ENCODE measurements at places on chromosomes 7 and 10.

DNA sequence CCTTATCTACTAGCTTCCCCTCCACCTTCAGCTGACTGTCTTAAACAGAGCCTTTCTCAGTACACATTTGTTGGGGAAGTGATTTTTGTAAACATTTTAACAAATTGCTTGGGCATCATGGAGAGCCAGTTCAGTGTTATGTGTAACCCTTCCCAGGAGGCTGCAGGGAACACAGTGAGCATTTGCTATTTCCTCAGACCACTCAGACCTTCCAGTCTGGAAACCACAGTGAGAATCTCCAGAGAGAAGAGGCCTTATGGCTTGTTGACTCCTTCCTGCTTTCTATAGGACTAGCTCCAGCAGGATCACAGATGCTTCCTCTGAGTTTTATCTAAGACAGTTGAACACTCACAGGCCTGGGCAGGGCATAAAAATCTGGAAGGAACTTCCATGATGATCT, 409.8 kb upstream of the NPVF start:
- no peak for DNase-seq

GRCh38 chr7:138878856-138879255, 80.9 kb upstream of the ATP6V0A4 start:
- DNase-seq, result no peak

DNA sequence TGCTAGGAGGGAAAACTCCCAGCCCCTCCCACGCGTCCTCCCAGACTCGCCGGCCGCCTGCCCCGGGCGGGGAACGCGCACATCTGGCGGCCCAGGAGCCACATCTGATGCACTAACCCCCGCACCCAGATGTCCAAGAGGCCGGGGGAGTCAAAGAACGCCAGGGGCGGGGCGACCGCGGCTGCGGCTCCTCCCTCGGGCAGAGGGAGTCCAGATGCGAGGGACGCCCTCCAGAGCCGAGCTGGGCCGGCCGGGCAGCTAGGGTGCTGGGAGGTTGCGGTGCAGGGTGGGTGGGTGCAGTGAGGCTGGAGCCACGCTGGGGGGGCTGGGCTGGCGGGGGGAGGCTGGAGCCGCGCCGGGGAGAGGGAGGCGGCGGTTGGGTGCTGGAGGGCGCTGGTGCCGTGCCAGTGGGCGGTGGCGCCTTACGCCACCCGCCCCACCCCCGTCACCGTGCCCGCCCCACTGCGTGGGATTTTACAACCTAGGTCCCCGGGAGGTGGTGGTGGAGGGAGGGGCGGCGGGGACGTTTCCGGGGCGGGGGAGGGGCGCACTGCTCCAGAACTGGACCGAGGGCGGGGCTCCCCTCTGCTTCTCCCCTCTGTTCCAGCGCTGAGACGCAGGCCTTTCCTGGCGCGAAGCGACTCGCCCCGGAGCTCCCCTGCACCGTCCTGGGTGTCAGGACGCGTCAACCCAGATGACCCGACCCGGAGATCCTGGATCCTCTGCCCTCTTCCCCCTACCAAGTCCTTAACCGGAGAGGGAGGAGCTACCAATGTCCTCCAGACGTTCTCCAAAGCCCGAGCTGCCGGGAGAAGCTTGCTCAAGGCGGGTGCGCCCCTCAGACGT, 109.1 kb downstream of the REEP3 start:
- peak; percentile 71 for DNase-seq

DNA sequence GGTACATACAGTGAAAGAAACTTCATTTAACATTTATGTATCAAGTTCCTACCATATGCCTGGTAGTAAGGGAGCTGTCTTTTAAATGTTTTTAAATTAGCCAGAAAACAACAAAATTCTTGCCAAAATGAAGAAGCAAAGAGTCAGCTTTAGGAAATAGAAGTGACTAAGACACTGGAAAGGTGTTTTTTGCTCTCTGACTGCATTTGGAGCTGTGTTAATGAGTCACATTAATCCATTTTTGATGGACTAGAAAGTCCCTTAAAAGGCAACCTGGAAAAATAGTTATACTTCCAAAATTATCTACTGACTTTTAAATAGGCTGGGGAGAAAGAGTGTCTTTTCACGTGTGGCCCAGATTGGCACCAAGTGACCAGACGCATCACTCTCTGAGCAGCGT, 3.9 kb upstream of the COL17A1 start:
- no peak for DNase-seq

- no peak for DNase-seq
Measured at GRCh38 chr7:106112972-106113421, 885 bp upstream of the SYPL1 start.

DNA sequence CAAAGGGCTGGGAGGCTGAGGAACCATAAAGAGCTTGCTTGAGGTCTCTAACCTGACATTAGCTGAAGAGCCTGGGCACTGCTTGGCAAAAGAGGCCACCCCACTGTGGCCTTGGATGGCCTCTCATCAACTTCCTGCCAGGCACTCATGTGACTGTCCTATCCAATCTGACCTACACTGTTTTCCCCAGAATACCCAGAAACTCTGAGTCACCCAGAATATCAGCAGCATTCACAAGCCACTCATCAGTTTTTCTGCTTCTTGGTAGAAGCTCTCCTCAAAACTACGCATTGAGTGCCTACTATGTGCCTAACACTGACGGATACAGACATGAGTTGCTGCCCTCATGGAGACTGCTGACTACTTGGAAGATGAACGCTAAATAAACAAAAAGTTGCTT, 4.1 kb upstream of the NT5C2 start:
- DNase-seq, result no peak

DNA sequence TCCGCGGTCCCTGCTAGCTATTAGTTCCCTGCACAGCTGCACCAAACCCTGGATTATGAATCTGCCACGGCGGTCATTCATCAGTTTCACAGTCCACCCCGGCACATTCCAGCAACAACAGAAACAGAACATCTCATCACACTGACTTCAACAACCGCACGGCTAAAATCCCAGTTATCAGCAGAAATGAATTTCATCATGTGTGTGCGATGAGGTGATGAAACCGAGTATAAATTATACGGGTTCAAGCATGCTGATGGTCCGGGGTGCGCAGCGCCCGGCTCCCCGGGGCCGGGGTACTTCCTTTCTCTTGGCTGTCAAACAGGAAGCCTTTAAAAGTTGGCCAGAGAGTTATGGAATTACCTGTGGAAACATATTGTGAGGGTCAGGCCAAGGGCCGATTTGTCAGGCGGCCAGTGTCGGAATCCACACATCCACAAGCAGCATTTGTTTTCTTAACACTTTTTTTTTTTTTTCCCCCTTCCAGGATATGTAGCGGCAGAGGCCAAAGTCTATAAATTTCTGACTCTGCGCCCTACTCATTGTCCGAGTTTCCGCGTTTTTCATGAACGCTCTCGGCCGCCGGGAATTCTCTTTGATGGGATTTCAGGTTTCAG, 420.9 kb upstream of the MGMT start:
- DNase-seq, result no peak

DNA sequence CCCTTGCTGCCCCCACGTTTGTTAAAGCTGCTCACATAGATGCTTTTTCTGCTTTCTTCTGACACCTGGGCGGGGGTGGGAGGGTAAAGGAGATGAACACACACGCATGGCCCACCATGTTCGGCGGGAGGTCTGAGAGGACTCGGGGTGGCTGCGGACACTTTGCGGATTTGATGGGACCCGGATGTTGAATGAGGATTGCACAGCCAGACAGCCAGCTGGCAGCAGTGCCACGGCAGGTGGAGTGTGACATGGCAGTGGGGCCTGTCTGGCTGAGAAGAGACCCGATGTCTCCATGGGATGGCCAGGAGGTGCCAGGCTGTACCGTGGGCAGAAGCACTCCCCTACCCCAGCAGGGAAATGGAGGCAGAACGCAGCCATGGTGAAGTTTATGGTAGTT, 31.2 kb downstream of the PPP2R2D start:
- DNase-seq, result no peak

- no peak for DNase-seq
Measured at GRCh38 chr10:132611986-132612385, 74.4 kb downstream of the INPP5A start.

- DNase-seq, result no peak
Measured at GRCh38 chr10:70319183-70319582, 35.4 kb upstream of the NPFFR1 start.

- no peak for DNase-seq
Measured at GRCh38 chr10:33666686-33667480, 332.4 kb upstream of the NRP1 start.

GRCh38 chr7:64889686-64890162, 13.3 kb upstream of the ZNF273 start:
- DNase-seq, result no peak

DNA sequence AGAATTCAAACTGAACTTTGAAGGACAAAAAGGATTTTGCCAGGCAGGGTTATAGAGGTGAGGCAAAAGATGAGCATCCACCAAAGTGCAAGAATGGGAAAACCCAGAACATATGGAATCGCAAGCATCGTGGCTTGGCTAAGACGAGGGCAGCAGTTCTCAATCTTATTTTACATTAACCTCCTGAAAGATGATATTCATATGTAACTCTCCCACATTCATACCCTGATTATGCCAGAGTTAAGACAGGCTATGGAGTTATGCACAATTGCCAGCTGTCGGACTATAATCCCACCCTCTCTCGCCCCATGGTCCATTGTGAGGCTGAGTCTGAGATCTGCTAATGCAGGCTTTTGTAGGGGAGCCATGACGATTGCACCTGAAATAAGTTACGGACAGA, 21.2 kb upstream of the ASAH2 start:
- no peak for DNase-seq

GRCh38 chr7:146433501-146433900, 316.9 kb downstream of the CNTNAP2 start:
- no peak for DNase-seq

GRCh38 chr7:87110778-87111177, 41.5 kb upstream of the DMTF1 start:
- DNase-seq, result no peak

DNA sequence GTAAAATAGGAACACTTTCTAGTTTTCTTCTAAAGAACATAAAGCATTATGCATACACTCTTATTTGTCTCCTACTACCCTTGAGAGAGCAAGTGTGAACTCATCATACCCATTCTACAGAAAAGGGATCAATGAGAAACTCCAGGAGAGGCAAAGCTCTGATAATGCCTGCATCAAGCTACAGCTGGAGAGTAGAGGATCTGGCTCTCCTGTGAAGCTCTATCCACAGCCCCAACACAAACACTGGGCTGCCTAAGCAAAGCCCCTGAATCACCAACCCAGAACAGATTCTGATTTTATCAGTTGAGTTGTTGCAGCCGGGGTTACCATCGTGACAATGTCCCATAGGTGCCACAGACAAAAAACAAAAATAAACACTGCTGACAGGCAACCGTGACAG, 74.9 kb downstream of the NUDCD3 start:
- no peak for DNase-seq

DNA sequence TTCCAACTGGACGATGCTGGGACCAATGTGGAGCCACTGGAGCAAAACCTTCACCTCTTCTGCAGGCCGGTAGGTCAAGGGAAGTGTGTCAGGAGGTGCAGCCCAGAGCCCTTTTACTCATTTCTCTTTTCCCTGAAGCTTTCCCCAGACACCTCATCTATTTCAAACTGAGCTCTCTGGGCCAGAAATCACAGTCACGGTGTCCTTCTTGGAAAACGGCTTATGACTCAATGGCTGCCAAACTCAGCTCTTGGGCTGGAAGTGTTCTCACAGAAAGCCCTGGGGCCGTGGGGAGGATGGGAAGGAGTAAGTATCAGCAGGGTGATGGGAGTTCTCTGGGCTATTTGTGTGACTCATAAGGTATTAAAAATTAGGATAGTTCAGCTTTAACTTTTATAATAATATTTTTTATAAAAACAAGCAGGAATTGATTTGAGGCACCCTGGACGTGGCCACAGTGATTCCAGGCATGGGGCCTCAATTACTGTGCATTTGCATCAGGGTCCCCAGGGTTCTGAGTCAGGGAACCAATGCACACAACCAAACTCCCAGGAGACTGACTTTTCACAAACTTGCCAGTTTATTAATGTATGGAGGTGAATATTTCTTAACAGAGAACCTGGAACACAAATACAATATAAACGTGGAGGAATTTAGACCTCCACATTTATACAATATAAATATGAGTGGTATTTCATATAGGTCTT, 187.4 kb upstream of the TMEM72 start:
- DNase-seq, result no peak

- no peak for DNase-seq
Measured at GRCh38 chr10:128064108-128064969, 61.9 kb downstream of the MKI67 start.

- no peak for DNase-seq
Measured at GRCh38 chr7:134632937-134633540, 13.6 kb upstream of the BPGM start.

DNA sequence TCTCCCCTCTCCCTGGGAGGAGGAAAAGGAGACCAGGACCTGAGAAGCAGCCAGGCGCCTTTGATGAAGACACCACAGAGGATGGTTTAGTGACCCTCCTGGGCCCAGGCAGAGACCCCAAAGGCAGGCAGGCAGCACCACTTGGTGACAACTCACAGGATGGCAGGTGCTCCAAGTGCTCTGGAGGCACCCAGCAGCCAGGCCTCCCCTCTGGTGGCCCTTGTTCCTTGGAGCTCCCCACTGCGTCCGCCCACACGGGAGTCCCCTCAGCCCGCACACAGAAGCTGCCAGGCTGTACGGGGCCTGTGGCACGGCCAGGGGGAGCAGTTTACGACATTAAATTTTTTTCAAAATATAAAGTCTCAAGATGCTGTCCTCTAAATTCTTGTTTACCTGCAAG, 607.1 kb upstream of the FOXK1 start:
- DNase-seq, result no peak

DNA sequence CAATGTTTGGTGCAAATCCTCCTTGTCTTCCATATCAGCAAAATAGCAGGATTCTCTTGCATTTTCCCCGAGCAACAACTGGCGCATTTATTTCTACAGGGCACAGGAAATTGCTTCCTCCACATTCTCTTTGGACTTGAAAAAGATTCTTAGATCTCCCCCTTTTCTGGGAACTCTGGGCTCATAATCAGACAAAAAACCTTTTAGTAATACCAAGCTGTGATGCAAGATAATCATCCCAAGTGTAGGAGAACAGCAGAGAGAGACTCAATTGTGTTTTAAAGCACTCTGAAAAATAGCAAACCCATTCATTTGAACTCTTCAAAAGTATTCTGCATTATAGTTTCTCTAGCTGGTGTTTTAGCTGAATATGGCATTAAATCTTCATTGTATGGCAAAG, 419.6 kb upstream of the NPVF start:
- DNase-seq, result no peak

DNA sequence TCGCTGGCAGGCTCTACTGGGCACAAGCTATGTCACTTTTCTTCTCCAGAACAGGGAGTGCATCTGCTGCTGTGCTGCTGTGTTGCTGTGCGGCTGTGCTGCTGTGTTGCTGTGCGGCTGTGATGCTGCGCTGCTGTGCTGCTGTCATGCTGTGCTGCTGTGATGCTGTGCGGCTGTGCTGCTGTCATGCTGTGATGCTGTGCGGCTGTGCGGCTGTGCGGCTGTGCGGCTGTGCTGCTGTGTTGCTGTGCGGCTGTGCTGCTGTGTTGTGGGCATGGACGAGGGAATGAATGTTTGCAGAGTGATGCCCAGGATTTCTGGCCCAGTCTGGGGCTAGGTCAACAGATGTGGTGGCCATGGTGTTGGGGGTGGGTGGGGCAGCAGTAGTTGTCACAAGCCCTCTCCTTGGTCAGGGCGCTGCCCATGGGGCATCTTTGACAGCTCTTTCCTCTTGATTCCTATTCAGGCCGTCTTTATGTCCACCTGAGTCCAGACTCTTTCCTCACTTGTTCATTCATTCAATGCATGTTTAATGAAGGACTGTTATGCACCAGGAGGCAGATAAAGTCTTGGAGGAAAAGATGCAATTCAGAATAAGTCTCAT, 55.6 kb downstream of the C10orf120 start:
- DNase-seq, result no peak

- no peak for DNase-seq
Measured at GRCh38 chr7:22270371-22270770, 86.6 kb downstream of the RAPGEF5 start.

- no peak for DNase-seq
Measured at GRCh38 chr7:105877736-105878135, 1.3 kb upstream of the ATXN7L1 start.
